ENCODE measurements at places on chromosomes 2 and 18. TPM values are rescaled to one million over a fixed set of nuclear protein-coding genes. Genes with fewer than 3 reads are reported as not detected.

POTEJ gene
- not detected for total RNA-seq

IL1R2 gene
- 1.0 TPM for total RNA-seq

GRCh38 chr2:2730301-2730833 is 399.3 kb upstream of the MYT1L start:
- H3K4me3 ChIP-seq = no peak overlapping the region
- no peak overlapping the region for H3K27ac ChIP-seq
- DNase-seq = no peak
- H3K36me3 ChIP-seq = no peaks in the 10 kb centered on the region
- no peaks in the 10 kb centered on the region for H3K27me3 ChIP-seq

GRCh38 chr2:9699139-9700108 is 68.6 kb upstream of the YWHAQ start:
- H3K4me1 ChIP-seq = peaks cover 17% of the 10 kb centered on the region
- DNase-seq = peak; percentile 88
- H3K27me3 ChIP-seq = no peaks in the 10 kb centered on the region
- no peak overlapping the region for H3K4me3 ChIP-seq

GREB1L gene
- total RNA-seq = 0.26 TPM

AFF3 gene
- total RNA-seq = 0.50 TPM

- H3K36me3 ChIP-seq = no peaks in the 10 kb centered on the region
- H3K27ac ChIP-seq = no peak overlapping the region
- no peak for DNase-seq
- H3K4me1 ChIP-seq = no peaks in the 10 kb centered on the region
Measured at GRCh38 chr2:99356853-99357252, 19.7 kb downstream of the EIF5B start.

DNA sequence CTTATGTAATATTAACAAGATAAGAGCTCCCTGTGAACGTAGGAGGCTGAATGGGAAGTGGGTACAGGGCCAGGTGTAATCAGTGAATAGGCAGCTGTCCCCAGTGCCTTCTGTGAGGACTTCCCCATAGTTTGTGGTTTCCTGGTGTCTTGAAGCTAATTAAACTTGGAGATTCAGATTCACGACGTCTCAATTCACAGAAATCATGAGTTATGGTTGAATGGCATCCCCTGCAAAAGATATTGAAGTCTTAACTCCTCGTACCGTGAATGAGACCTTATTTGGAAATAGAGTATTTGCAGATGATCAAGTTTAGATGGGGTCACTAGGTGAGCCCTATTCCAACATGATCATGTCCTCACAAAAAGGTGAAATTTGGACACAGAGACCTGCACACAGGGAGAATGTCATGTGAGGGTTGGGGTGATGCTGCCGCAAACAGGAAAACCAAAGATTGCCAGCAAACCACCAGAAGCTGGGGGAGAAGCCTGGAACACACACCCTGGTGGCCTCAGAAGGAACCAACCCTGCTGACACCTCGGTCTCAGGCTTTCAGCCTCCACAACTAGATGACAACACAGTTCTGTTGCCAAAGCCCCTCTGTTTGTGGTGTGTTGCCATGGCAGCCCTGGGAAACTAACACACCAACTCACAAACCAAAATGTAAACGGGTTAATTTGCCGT is 13.2 kb downstream of the ARL4C start:
- no peak overlapping the region for H3K4me3 ChIP-seq
- H3K36me3 ChIP-seq = no peaks in the 10 kb centered on the region
- peak; percentile 9 for DNase-seq
- H3K4me1 ChIP-seq = no peaks in the 10 kb centered on the region
- H3K27me3 ChIP-seq = no peaks in the 10 kb centered on the region
- no peak overlapping the region for H3K27ac ChIP-seq

- no peaks in the 10 kb centered on the region for H3K36me3 ChIP-seq
- DNase-seq = no peak
- peaks cover 8% of the 10 kb centered on the region for H3K4me1 ChIP-seq
- H3K27ac ChIP-seq = no peak overlapping the region
Measured at GRCh38 chr2:6800553-6800952, 65.2 kb downstream of the CMPK2 start.

DNA sequence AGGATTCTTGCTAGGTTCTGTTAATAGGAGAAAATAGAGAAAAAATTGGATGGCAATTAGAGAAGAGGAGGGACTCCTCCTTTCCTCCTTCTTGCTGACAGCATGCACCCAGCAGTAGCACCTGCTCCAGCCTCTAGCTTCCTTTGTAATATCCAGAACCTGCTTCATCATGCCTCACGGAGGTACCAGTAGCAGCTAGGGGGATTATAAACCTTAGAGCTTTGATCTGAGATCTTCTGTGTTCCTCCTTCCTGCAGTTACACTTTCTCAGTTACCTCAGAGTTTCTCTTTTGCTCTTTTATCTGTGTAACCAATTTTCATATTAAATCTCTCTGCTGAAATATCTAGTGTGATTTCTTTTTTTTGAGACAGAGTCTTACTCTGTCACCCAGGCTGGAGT is 16.6 kb downstream of the DPP4 start:
- no peak overlapping the region for H3K4me3 ChIP-seq
- no peaks in the 10 kb centered on the region for H3K36me3 ChIP-seq
- no peaks in the 10 kb centered on the region for H3K27me3 ChIP-seq
- no peak for DNase-seq
- H3K4me1 ChIP-seq = no peaks in the 10 kb centered on the region

DNA sequence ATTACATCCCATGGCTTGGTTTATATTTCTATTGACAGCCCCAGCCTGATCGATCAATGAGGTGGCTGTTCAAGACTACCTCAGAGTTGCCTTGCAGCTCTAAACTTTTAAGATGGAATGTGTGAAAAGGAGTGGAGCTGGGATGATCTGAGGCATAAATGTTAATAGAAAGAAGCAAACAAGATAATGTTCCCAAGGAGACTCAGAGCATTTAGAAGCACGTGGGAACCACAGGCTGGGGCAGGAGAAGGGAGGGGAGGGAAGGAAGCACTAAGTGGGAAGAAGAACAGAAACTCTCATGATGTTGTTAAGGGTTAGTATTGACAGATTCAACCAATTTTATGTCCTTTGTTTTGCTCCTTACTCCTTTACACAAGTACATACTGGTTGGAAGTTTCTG is 28.8 kb upstream of the LRATD1 start:
- H3K4me3 ChIP-seq = no peak overlapping the region
- no peaks in the 10 kb centered on the region for H3K27me3 ChIP-seq
- no peaks in the 10 kb centered on the region for H3K36me3 ChIP-seq
- no peaks in the 10 kb centered on the region for H3K4me1 ChIP-seq
- DNase-seq = no peak

PASK gene
- 1.5 TPM for total RNA-seq

DNA sequence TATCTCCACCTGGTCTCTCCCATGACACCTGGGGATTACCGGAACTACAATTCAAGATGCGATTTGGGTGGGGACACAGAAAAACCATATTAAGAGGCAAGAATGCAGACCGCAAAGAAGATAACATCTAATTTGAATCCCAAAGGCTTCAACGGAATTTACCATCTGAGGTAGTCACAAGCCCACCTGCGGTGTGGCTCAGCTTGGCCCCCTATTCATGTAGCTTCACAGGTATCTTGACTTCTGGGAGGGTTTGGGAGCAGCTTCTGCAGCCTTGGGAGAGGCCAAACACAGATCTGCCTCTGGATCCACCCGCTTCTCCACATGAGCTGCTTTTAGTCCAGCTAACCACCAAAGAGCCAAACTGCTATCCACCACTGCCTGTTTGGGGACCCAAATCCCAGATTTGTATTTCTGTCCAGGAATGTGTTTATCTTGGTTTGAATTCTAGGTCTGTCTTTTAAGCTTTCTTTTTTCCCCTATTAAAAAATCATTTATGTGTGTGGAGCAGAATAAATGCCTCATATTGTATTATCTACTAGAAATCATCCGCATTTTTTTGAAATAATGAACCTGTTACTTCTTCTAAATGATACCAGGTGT is 247.6 kb downstream of the DLGAP1 start:
- DNase-seq = no peak
- H3K36me3 ChIP-seq = no peaks in the 10 kb centered on the region
- H3K27me3 ChIP-seq = no peaks in the 10 kb centered on the region
- no peak overlapping the region for H3K4me3 ChIP-seq
- no peak overlapping the region for H3K27ac ChIP-seq

GRCh38 chr18:61474341-61474740 is 141.1 kb downstream of the CDH20 start:
- H3K4me3 ChIP-seq = no peak overlapping the region
- DNase-seq = no peak
- no peaks in the 10 kb centered on the region for H3K4me1 ChIP-seq
- no peaks in the 10 kb centered on the region for H3K27me3 ChIP-seq

RNF152 gene
- 24.4 TPM for total RNA-seq

DNA sequence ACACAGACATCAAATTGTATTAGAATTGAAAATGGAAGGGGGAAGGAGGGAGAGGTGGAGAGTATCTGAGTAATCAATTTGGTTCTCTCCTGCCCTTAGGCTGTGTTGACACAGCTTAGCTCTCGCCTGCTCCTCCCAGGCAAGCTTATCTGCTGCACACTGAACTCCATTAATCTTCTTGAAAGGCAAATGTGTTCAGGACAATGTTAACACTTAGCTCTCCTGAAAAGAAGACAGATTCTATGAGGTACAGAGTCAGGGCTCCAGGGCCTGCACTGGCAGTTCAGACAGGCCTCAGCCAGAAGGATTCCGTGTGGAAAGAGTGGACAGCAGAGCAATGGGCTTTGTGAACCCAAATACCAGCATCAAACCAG is 430.0 kb upstream of the TNP1 start:
- H3K27me3 ChIP-seq = no peaks in the 10 kb centered on the region
- no peaks in the 10 kb centered on the region for H3K36me3 ChIP-seq
- no peak overlapping the region for H3K27ac ChIP-seq

RALB gene
- total RNA-seq = 46.2 TPM

ELAC1 gene
- 7.3 TPM for total RNA-seq

- H3K36me3 ChIP-seq = no peaks in the 10 kb centered on the region
- no peaks in the 10 kb centered on the region for H3K27me3 ChIP-seq
- H3K27ac ChIP-seq = no peak overlapping the region
- H3K4me3 ChIP-seq = no peak overlapping the region
- no peaks in the 10 kb centered on the region for H3K4me1 ChIP-seq
Measured at GRCh38 chr2:46045888-46046287, 251.3 kb upstream of the EPAS1 start.

TGOLN2 gene
- total RNA-seq = 80.4 TPM

GRCh38 chr2:220394433-220394832 is 767.0 kb downstream of the SLC4A3 start:
- no peaks in the 10 kb centered on the region for H3K27me3 ChIP-seq
- H3K27ac ChIP-seq = no peak overlapping the region
- no peaks in the 10 kb centered on the region for H3K36me3 ChIP-seq

- DNase-seq = no peak
- H3K36me3 ChIP-seq = no peaks in the 10 kb centered on the region
- H3K4me3 ChIP-seq = no peak overlapping the region
- no peak overlapping the region for H3K27ac ChIP-seq
- peaks cover 2% of the 10 kb centered on the region for H3K4me1 ChIP-seq
- H3K27me3 ChIP-seq = no peaks in the 10 kb centered on the region
Measured at GRCh38 chr2:188622601-188623260, 331.1 kb downstream of the GULP1 start.

DNA sequence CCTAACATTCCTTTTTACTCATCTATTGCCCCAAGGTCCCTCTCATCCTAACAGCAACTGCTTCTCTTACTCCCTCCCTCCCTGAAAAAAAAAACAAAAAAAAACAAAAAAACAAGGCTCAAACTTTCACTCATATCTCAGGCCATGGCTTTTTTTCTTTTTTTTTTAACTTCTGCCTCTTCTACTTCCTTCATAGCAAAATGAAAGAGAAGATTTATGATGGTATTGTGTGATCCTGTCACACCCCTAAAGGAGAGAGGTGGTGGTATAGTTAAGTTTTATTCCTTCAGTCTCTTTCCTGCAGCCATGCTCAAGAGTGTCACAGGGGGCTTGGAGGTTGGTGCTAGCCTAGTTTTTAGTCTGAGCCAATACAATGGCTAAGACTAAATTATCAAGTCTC is 21.5 kb upstream of the EPC2 start:
- no peaks in the 10 kb centered on the region for H3K4me1 ChIP-seq
- no peaks in the 10 kb centered on the region for H3K36me3 ChIP-seq
- no peak overlapping the region for H3K4me3 ChIP-seq
- no peak for DNase-seq
- H3K27ac ChIP-seq = no peak overlapping the region

DNA sequence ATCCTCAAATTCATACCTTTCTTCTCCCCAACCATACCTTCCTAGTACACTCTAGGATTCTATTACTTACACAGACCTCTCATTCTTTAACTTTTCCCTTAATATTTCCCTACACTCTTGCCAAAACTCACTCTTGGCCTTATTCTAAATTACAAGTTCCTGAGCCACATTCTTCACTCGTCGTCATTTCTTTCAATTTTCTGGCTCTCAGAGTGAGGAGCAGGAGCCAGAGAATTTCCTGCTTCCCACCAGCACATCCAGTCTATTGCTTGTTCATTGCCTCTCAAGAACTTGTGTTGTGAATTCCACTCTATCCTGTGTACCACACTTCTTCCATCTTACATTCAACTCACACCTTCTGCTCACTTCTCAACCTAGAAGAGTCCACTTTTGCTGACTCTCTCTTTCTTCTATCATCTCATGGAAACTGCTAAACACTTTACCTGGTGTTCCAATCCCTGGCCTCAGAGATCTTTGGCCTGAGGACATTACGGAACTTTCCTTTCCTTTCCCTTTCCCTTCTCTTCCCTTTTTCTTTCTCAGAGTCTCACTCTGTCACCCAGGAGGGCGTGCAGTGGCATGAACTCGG is 171.6 kb downstream of the PLCL1 start:
- no peak overlapping the region for H3K27ac ChIP-seq
- no peaks in the 10 kb centered on the region for H3K27me3 ChIP-seq
- peak; percentile 16 for DNase-seq

DNA sequence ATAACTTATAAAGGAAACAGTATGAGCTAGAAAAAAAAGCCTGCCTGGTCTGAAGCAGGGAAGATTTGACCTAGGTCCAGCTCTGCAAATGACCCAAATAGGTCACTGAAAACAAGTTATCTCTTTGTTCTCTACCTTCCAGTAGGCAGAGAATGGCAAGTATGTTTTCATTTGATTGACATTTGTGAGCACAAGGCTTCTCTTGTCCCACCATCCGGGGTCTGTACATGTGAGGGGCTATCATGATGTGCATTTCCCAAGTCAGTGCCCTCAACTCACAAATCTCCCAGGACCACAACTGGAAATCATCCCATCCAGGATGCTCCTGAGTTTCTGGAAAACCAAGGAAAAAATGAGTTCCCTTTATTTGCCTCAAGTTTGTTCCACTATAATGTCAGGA is 309.5 kb downstream of the AFF3 start:
- no peaks in the 10 kb centered on the region for H3K36me3 ChIP-seq
- DNase-seq = no peak
- H3K4me3 ChIP-seq = no peak overlapping the region
- H3K4me1 ChIP-seq = no peaks in the 10 kb centered on the region

SCG2 gene
- 0.66 TPM for total RNA-seq

- H3K36me3 ChIP-seq = no peaks in the 10 kb centered on the region
- no peak overlapping the region for H3K27ac ChIP-seq
- H3K4me1 ChIP-seq = no peaks in the 10 kb centered on the region
- DNase-seq = peak; percentile 60
- no peak overlapping the region for H3K4me3 ChIP-seq
Measured at GRCh38 chr2:133171393-133172004, 396.8 kb downstream of the NCKAP5 start.

All from fibroblast of lung (primary cell).